ENCODE measurements at places on chromosomes 3 and 15.
A peak's percentile ranks its signal among the peaks of the same experiment; 100 is the strongest.

GRCh38 chr3:151686257-151686656, 47.5 kb upstream of the AADACL2 start:
- DNase-seq, result no peak

DNA sequence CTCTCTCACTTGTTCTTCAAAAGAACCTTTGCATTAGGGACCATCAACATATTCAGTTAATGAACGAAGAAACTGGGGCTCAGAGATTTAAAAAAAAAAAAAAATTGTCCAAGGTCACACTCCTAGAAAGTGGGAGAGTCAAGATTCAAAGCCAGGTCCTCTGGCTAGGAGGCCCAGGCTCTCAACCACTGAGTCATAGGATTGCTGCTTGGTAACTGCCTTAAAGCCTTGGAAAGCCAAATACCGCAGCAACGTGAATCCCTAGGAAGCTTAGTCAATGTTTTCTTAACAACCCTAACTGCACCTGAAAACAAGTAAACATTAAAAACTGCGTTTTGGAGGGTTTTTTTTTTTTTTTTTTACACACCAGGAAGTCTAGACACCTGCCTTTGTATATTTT, 156.8 kb downstream of the WNT5A start:
- DNase-seq, result peak; percentile 84

GRCh38 chr15:36358094-36358493, 221.3 kb upstream of the CDIN1 start:
- DNase-seq, result peak; percentile 73

DNA sequence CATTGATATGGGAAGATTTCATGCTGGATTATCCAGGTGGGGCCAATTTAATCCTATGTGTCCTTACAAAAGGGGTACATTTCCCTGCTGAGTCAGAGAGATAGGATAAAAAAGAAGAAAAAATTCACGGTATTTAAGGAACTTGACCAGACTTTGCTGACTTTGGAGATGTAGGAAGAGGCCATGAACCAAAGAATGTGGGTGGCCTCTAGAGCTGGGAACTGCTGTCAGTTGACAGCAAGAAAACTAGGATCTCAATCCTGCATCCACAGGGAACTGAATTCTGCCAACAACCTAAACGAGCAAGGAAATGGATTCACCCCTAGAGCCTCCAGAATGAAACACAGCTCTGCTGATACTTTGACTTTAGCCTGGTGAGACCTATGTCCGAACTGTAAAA, 148.1 kb upstream of the SLC24A5 start:
- no peak for DNase-seq

GRCh38 chr3:38829404-38829803, 13.4 kb upstream of the SCN10A start:
- peak; percentile 54 for DNase-seq

GRCh38 chr3:129663045-129663446, 56.6 kb upstream of the PLXND1 start:
- no peak for DNase-seq

DNA sequence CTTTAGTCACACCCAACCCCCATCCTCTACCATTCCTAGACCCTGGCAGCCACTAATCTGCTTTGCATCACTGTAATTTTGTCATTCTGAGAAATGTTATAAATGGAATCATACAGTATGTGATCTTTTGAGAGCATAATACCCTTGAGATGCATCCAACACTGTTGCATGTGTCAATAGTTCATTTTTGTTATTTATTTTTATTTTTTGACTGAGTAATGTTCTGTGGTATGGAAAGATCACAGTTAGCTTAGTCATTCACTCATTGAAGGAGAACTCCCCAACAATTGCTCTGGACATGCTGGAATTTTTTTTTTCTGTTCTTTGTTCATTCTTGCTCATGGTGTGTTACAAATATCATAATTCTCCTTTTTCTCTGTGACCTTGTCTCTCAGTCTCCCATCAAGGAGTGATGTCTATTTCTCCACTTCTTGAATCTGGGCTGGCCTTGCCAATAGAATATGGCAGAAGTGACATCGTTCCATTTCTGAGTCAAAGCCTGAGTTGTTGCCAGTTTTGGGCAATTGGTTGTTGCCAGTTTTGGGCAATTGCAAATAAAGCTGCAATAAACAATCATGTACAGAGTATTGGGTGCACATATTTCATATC, 6.8 kb upstream of the ADPGK start:
- DNase-seq, result no peak

DNA sequence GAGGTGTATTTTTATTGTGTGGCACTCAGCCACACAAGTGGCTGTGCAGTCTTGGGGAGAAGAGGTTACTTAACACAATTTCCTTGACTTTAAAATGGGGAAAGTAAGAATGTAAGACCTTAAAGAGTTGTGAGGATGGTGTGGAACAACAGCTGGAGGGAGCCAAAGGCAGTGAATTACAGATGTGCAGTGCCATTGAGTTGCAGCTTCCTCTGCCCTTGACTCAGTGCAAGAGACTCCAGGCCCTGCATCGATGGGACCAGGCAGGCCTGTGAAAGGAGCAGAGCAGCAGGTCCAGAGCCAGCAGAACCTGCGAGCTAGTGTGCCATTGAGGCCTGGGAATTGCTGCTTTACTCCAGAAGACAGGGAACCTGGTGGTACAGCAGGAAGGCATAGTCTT, 27.2 kb downstream of the EEFSEC start:
- DNase-seq, result no peak

- no peak for DNase-seq
These were observed 74.3 kb upstream of the TSEN2 start for GRCh38 chr3:12409684-12410596.

DNA sequence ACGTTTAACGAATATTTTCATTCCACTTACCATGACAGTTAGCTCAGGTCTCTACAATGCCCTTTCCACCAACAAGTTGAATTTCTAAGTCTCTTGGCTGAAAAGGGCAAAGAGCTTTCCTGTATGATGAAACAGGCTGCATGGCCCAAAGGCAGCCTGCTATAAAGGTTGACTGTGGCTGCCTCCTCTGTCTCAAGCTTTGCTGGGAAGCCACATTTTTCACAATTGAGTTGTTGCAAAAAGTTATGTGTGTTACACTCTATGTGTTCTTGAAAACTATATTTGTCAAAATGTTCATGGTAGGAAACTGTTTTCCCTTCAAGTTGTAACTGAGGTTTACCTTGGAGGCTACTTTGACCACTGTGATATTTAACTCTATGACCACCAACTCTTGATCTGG, 49.5 kb downstream of the DZIP1L start:
- DNase-seq, result no peak

DNA sequence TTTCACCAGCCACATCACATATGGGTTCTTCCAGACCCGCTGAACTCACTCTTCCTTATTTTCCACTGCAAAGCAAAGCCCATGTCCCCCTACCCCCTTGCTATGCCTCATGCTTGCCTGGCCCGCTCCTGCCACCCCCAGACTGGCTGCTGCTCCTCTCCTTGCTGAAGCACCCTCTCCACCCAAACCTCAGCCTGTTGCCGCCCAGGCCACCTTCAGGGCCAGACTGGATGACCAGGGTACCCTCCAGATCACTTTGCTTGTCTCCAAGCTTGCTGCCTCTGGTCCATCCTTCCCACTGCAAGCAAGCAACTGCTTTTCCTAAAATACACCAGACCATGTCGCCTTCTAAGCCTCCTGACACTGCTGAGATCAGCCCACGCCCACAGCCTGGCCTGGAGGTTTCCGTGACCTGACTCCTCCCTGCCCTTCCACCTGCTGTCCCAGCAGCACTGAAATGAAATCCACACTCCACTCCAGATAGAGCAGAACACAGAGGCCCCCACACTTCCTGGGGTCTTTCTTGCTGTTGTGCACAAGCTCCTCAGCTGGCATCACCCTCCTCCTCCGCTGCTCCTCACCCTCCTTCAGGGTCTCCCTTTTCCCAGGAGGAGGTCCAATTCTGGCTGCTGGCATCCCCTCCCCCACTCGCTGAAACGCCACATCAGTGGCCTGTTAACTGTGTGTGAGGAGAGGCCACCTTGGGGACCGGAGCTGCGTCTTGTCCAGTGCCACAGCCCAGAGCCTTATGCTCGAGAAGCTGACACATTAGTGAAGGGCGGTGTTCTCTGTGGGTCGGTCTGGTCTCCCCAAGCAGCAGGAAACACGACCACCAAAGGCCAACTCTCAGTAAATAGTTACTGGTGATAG, 99.1 kb downstream of the ADCY5 start:
- DNase-seq, result no peak

GRCh38 chr3:30141178-30141581, 465.2 kb upstream of the TGFBR2 start:
- DNase-seq, result no peak

DNA sequence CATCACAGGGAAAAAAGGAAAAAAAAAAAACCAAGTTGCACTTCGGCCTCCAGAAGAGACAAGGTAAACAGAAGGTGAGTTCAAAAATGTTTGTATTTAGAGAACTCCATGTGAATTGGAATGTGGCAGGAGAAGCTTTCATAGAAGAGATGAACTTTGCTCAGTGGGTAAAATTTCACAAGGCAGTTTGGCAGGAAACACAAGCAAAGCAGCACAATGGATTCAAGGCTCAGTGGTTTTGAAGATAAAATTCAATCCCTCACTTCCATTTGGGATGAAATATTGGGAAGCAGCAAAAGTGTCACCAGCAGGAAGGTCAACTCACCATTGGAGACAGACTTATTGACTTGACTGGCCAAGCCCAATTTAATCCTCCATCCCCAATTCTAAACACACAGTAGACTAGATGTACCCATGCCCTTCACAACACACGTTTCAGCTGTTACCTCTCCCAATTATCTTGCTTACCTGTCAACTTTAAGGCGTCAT, 256.7 kb upstream of the ICE2 start:
- no peak for DNase-seq

GRCh38 chr15:92153620-92154019, 240.1 kb upstream of the ST8SIA2 start:
- DNase-seq, result no peak

DNA sequence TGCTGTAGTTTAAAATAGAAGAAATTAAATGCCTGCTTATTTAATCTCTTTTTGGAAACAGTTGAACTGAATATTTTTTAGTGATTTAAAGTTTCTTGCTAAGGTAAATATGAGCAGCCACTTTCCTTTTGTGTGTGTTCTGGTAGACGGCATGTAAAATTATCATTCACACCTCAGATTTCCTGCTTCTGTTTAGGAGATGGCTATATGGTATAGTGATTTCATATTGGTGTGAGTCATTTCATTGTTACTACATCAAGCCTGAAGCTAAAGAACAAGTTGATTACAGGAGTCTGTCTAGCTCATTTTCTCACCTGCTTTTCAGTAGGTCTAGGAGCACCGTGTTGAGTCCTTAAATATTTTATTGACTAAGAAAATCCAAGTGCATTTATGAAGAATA, 2.2 kb downstream of the LRCH3 start:
- no peak for DNase-seq

GRCh38 chr15:31200735-31201151, 99.2 kb upstream of the TRPM1 start:
- peak; percentile 19 for DNase-seq

DNA sequence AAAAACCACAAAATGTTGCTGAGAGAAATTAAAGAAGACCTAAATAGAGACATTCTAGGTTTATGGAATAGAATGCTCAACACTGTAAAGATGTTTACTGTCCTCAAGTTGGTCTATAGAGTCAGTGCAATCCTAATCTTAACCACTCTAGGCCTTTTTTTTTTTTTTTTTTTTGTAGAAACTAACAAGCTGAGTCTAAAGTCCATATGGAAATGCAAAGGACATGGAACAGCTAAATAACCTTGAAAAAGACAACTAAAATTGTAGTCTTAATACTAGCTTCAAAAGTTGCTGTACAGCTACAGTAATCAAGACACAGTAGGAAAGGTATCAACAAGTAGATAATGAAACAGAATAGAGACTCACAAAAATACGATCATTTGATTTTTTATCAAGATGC, 32.9 kb downstream of the CDV3 start:
- DNase-seq, result no peak

DNA sequence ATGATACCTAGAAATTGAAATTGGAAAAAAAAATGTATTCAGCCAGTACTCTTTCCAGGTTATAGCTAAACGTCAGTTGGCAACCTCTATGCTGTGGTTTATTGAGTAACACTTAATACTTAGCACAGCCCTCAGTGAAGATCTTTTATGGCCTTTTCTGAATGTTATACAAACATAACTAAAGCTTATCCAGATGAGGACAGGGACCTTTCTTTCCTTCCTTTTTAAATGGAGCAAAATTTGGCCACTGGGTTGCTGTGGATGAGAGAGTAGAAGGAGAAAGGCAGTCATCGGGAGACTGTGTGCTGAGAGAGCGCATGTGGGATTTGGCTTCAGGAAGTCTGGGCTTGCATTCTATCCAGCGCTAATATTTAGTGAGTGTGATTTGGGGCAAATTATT, 36.1 kb downstream of the IGF1R start:
- DNase-seq, result peak; percentile 66

DNA sequence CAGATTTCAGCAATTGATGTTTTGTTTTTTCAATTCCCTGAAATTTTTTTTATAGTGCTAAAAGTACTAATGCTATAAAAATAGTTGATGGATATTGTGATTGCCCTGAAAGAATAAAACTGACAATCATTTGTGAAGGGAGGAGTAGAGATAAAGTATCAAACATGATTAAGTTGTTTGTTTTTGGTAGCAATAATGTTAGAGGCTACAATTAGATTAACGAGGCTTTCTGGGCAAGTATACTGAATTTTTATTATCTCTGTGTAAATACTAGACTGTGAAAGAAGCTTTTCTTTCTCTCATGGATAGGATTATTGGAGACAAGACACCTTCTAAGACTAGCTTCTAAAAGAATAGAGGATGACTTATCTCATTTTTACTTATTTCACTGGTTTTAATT, 15.6 kb downstream of the NR1D2 start:
- DNase-seq, result no peak

DNA sequence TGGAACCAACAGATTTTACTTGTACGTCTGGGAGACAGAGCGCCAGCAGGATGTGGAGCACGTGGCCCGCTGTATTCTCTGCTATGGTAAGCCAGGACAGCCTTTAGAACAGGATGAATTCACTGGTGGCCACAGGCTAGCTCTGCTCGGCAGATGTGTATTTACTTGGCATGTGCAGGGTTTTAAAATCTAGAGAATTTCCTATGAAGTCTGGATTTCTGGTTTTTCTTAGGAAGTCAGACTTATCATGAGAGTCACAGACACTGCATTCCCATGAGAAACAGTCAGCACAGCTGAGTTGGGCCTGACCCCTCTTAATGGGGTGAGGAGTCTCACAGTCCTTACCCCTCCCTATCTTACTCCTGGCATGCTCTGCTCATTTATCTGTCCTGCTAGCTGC, 84.6 kb upstream of the COL6A5 start:
- DNase-seq, result no peak

- DNase-seq, result no peak
These were observed 23.2 kb downstream of the PLA1A start for GRCh38 chr3:119620899-119621298.

GRCh38 chr3:108011616-108012015, 79.2 kb downstream of the CD47 start:
- no peak for DNase-seq

All from fibroblast of skin of left quadriceps (primary cell).